Lung microvascular endothelial cell (primary cell): ENCODE measurements at places on chromosomes 11 and 22. TPM values are rescaled to one million over a fixed set of nuclear protein-coding genes. Genes with fewer than 3 reads are reported as not detected.
A peak's percentile ranks its signal among the peaks of the same experiment; 100 is the strongest.

DNA sequence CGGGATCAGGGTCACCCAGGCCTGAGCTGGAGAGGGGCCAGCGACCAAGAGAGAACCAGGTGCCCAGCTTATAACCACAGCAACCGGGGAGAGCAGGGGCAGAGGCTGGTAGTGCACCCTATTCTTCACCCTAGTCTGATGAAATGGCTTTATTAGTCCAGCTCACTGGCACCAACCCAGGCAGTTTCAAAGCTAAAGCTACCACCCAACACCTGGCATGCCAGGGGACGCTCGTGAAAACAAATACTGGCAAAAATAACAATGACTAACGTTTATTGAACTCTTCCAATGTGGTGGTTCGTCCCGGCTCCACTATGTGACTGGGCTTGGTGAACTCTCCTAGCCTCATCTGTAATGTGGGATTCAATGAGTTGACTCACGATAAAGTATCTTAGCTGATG lies 30.6 kb downstream of the SCGB1A1 start:
- DNase-seq = peak; percentile 16

GRCh38 chr22:48018346-48018745 lies 1255.9 kb downstream of the TBC1D22A start:
- no peak for DNase-seq

GRCh38 chr11:129720156-129720555 lies 95.5 kb upstream of the TMEM45B start:
- no peak for DNase-seq

- no peak for DNase-seq
These were observed 226.7 kb downstream of the BRD1 start for GRCh38 chr22:49600891-49601431.

DNA sequence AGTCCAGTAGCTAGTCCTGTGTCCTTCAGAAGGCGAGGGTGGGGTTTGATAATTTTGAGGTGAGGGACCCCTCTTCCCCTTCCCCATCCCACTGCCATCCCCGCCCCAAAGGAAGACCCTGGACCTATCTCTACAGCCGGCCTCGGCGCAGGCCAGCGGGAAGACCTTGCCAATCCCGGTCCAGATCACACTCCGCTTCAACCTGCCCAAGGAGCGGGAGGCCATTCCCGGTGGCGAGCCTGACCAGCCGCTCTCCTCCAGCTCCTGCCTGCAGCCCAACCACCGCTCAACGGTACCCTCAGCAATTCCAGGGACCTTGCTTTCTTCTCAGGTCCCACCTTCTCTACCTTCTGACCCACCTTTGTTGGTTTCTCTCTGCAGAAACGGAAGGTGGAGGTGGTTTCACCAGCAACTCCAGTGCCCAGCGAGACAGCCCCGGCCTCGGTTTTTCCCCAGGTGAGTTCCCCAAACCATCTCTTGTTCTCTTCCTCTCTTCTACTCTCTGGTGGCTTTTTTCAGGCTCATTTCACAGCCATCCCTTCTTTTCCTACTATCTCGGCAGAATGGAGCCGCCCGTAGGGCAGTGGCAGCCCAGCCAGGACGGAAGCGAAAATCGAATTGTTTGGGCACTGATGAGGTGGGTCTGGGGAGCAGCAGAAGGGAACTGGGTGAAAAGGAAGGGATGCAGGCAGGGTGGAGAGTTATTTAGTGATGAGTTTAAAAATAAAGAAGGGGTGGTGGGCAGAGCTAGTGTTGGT lies 1.3 kb downstream of the KAT5 start:
- no peak for DNase-seq

GRCh38 chr11:67516806-67517205 lies 6.4 kb downstream of the CABP2 start:
- no peak for DNase-seq

DNA sequence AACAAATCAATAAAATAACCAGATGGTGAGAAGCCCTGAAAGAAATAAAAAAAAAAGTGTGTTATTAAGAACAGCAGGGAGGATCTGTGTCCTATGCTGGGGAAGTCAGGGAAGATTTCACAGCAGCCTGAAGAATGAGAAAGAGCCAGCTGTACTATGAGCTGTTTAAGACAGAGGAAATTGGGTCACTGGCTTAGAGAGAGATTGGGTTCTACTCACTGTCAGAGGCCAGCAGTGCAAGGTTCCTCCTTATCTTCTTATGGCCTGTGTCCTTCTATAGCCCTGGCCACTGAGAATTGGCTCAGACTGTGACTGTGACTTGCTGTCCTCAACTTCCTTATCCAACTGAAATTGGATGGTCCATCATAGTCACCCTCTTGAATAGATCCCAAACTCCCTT lies 54.8 kb upstream of the FDX1 start:
- no peak for DNase-seq

The RAB3IL1 gene
- 2.4 and 10.7 TPM in 2 replicates for total RNA-seq

The FGF19 gene
- not detected in 2 replicates for total RNA-seq

The MMP7 gene
- total RNA-seq = 0.20 and 10.0 TPM in 2 replicates

The POLR2L gene
- total RNA-seq = 246 and 284 TPM in 2 replicates
